ENCODE measurements at places on chromosomes 5 and 9.

DNA sequence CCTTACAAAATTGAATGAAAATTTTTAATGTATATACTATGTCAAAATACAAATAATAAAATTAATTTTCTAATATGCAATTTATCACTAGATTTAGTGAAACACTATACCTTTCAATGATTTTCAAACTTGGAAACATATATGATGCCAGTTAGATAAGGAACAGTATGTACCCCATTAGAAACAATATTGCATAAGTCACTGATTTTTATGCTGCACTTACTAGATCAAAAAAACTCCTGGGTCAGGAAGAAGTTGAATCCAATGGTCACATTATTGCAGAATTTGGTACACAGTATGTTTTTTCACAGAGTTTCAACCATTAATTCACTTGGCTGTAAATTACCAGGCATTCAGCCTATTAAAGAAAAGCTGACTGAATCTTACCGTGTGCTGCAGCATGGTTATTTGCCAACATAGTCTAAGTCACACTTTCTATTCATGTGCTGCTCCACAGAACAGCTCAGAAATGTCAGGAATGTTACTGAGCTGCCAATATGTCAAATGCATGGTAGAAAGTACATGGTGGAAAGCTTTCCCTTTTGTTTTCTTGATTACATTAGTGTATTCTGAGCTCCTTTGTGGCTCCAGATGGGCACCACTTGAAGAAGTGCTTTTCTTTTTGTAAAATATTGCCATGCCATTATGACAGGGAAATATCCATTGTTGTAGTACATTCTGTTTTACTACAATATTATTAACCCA, 9.9 kb upstream of the PRR16 start:
- DNase-seq, result peak; percentile 48

DNA sequence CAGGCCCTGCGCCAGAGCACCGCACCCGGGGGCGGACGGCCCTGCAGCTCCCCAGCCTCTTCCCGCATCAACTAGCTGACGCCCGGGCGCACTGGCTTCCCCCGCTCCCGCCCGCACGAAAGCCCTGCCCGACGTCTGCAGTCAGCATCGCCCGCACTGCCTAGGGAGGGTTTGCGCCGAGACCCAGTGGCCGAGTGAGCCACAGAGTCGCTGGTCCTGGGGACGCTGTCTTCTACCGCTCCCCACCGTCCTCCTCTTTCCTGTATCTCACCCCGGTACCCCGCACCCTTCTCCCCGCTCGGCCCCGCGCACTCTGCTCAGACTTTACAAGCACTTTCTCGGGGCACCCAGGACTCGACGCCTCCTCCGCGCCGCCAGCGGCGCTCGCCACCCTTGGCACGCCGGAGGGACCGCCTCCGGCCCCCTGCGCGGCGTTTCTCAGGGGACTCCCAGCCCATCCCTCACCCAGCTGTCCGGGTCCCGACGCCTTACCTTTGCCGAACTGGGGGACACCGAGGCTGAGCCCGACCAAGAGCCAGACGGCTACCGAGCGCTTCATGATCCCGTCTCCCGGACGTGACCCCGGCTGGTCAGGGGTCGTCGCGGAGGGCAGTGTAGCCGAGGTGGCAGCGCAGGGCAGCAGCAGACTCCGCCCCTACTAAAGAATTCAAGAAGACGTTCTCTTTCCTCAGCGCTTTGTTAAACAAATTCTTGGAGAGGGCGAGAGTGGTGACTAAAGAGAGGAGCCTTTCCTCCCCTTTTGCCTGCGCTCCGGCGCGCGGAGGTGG, 670 bp downstream of the EDIL3 start:
- peak; percentile 18 for DNase-seq

GRCh38 chr5:108171759-108172158, 210.1 kb downstream of the FBXL17 start:
- no peak for DNase-seq

GRCh38 chr5:103435136-103435889, 127.3 kb downstream of the NUDT12 start:
- no peak for DNase-seq

GRCh38 chr5:6774721-6775204, 61.5 kb downstream of the TENT4A start:
- no peak for DNase-seq

GRCh38 chr5:134100283-134101091, 14.0 kb upstream of the TCF7 start:
- no peak for DNase-seq

- no peak for DNase-seq
Measured at GRCh38 chr5:137695651-137696428, 40.0 kb downstream of the KLHL3 start.

GRCh38 chr5:131475541-131475941, 159.5 kb downstream of the RAPGEF6 start:
- DNase-seq, result peak; percentile 41

GRCh38 chr5:145898171-145898570, 25.4 kb upstream of the GRXCR2 start:
- DNase-seq, result no peak

GRCh38 chr5:38591523-38591849, 35.0 kb upstream of the LIFR start:
- DNase-seq, result no peak

DNA sequence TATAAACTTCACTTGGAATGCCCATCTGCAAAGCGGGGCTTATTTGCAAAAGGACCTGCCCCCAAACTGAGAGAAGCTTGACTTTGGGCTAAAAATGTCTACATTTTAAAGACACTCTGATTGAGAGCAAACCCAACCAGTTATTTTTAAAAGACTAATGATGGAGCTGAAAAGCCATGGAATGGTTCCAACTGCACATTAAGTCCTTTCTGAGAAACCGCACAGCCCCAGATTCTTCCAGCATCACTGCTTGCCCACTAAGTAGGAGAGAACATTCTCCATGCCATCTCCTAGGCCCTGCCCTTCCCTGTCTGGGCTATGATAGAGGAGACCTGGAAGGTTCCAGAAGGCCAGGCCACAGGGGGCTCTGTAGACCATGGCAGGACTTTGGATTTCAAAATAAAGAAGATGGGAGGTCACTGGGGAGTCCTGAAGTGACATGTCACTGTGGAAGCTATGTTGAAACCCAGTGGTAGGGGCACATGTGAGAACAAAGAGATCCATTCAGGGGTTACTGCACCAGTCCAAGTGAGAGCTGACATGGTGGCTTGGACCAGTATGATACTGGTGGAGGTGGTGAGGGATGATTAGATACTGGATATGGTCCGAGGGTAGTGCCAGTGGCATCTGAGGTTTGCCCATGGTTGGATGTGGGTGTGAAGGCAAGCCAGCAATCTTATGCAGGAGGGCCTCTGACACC, 179.2 kb downstream of the DAB2IP start:
- no peak for DNase-seq

DNA sequence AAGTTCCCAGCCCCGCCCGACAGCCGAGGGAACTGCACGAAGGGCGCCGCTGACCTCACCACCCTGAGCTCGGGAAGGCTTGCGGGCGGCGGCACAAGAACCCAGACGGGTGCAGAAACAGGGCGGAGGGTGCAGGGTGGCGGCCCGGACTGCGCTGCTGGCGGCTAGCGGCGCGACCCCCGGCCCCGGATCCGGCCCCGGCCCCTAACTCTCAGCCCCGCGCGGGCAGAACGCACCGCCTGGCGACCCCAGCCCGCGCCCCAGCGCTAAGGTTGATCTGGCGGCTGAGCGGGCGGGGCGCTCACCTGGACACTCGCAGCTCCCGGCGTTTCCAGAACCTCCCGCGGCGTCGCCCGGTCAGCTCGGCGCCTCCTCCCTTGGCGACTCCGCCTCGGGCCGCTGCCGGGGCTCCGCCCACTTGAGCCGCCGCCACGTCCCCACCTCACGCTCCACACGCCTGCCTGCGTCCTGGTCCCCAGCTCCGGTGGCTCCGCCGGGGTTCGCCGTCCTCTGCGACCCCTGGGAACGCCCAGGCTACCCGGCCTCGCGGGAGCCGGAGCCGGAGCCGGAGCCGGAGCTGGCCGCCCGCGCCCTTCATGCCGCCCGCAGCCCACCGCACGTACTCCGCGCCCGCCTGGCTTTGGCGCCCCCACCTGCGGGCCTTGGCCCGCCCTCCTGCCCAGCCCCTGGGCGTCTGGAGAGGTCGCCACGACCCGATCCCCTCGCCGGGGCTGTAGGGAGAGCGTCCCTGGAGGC, at the start of gene P4HA2:
Gene P4HA2, minus strand, starts transcription at position 369 of the 756 bp plus-strand sequence. CDS start 9,227 bp downstream, outside the sequence.
- peak; percentile 80 for DNase-seq

- no peak for DNase-seq
Measured at GRCh38 chr5:19536387-19536786, 451.6 kb downstream of the CDH18 start.

DNA sequence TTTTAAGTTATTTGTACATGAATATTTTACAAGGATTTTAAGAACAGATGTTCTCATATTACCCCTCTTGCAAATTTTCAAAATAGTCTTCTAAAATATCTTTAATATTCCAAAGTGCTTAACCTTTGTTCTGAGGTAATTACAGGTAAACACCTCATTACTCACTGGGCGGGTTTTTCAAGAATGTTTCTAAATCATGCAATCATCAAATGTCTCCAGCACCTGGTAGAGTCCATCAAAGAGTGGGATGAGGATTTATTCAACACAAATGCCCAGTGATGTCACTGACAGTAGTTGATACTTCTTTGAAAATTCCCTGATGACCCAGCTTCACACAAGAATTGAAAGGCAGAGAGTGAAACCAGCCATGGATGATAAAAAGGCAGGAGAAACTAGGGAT, 114.4 kb downstream of the SEC61B start:
- DNase-seq, result no peak

All from muscle of back (tissue), 13 donors.